ENCODE measurements at places on chromosomes 11 and 22.
A peak's percentile ranks its signal among the peaks of the same experiment; 100 is the strongest.

- DNase-seq = no peak
Observed at GRCh38 chr11:8706673-8707432, 24.3 kb downstream of the RPL27A start.

DNA sequence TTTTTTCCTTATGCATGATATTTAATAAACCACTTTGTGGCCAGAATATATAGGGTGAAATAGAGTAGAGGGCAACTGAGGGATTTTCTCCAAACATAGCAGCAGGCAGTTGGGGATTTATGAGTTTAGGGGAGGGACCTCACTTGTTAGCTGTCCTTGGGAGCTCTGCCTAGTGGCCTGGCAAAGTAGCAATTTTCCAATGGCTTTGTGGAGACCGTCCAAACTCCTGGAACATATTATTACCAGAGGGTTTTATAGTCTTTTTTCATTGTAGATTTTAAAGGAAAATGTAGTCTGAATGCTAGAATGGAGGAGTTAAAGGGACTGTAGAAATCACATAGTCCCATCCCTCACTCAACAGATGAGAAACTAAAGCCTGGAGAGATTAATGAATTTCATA, 32.3 kb downstream of the AMOTL1 start:
- no peak for DNase-seq

GRCh38 chr11:46116007-46116711, 5.1 kb downstream of the PHF21A start:
- no peak for DNase-seq

GRCh38 chr11:71116693-71117040, 135.7 kb downstream of the SHANK2 start:
- DNase-seq = no peak

DNA sequence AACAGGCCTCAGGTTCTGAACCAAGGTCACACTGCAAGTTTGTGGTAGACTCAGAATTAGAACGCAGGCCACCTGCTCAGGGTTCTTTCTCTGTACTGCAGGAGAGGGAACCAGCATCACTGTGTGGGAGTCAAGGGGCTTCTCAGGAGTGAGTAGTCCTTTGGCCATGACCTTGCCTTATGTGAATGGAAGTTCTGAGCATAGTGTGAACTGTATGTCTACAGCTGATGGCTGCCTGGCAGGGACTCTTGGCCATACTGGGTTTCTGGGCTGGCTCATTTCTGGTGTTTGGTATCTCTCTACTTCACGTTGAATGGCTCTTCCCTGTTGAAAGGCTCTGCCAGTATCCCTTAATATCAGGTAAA, 40.1 kb upstream of the TUB start:
- DNase-seq = no peak

- DNase-seq = no peak
Observed at GRCh38 chr22:22039286-22040074, 56.9 kb upstream of the TOP3B start.

GRCh38 chr22:35634943-35635540, 13.2 kb upstream of the APOL6 start:
- no peak for DNase-seq

GRCh38 chr11:2533587-2534133, 88.9 kb downstream of the KCNQ1 start:
- no peak for DNase-seq

DNA sequence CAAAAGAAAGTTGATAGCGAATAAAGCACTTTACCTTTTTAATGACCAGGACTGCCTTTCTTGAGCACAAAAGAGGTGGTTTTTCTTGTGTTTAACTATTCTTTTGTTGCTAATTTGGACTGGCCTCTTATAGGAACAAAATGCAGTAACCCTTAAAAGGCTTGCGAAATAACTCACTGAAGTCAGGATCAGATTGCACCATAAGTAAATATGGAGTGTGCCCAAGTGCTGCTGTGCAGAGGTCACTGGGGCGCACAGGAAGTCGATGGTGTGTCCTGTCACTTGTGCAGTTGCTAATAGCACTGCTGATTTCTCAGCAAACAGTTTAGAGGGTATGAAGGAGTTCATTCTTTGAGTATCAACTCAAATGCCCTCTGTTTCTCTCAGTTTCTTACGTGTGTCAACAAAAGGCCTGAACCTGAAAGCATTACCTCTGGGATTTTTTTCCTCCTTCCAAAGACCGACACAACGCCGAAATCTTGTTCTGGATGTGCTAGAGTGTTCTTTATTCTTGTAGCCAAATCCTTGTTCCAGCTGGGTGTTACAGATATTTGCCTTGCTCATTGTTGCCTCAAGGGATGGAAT, 71.3 kb downstream of the ATXN10 start:
- DNase-seq = no peak

GRCh38 chr11:68867066-68867465, 25.4 kb upstream of the CPT1A start:
- DNase-seq = no peak

DNA sequence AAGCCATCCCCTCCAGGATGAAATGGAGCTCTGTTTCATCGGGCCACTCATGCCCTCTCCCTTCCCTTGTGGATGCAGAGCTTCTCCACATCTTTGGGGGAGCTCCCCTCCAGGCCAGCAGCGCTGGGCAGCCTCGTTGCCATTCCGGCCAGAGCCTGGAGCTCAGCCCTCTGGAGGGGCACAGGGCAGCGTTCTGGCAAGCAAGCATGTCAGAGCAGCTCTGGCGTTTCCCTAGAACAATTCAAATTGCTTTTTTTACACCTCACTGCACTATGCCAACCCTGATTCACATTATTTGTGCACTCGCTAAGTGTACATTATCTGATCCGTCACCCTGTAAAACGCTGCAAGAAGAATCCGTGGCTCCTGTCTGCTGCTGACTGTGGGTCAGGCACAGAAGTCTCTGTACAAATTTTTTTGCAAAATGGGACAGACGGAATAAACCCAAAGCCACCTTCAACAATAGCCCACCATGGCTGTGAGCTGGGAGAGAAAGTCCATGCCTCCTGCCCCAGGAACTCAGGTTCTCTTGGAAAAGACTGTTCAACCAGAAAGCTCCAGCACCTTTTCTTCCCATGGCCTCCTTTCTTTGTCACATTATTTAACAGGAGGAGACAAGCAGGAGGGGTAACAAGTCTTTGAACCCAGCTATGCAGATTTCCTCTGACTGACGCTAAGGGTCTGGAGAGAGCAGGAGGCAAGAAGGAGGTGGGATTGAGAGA, 139.5 kb upstream of the CADM1 start:
- no peak for DNase-seq

GRCh38 chr11:132471466-132471865, 1060.8 kb downstream of the OPCML start:
- no peak for DNase-seq

- DNase-seq = no peak
Observed at GRCh38 chr11:111734954-111735261, 31.3 kb downstream of the PPP2R1B start.

DNA sequence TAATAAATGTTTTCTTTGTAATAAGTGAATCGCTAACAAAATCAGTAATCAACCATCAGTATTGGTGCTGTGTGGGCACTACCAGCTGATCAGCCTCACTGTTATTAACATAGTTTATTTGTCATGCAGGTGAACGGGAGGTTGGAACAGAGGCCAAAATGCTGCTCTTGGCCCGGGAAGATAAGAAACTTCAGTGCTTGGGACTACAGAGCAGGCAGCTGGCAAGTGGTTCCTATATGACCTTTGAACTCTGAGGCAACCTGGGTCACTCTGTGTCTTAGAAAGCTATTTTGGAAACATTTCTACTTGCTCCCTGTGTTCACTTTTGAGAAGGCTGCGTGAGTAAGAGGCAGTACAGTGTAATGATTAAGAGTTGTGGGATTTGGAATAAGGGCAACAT, 36.5 kb upstream of the DNAJB13 start:
- no peak for DNase-seq

GRCh38 chr11:67731583-67731982, 57.2 kb upstream of the ALDH3B2 start:
- DNase-seq = no peak

DNA sequence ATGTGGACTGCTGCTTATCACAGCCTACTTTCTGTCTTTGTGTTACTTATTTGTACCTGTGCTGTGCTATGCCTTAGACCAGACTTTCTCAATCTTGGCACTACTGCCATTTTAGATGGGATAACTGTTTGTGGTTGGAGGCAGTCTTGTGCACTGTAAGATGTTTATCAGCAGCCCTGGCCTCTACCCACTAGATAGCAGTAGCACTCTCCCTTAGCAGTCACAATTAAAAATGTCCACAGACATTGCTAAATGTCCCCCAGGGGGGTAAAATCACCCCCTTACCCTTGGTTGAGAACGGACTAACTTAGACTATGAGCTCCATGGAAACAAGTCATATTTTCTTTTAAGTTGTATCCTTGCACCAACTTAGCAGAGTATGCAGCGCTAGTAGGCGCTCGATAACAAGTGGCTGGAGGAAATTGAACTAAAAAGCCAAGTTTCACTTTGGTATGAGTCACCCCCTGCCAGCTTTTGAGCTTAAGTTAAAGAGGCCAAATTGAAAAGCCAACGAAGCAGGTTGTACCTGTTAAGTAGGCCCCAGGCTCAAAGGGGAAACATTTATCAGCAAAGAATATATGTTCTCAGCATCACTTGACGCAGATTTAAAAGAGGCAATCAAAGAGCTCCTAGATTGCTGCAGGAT, 304.8 kb upstream of the SORL1-AS1 start:
- no peak for DNase-seq

DNA sequence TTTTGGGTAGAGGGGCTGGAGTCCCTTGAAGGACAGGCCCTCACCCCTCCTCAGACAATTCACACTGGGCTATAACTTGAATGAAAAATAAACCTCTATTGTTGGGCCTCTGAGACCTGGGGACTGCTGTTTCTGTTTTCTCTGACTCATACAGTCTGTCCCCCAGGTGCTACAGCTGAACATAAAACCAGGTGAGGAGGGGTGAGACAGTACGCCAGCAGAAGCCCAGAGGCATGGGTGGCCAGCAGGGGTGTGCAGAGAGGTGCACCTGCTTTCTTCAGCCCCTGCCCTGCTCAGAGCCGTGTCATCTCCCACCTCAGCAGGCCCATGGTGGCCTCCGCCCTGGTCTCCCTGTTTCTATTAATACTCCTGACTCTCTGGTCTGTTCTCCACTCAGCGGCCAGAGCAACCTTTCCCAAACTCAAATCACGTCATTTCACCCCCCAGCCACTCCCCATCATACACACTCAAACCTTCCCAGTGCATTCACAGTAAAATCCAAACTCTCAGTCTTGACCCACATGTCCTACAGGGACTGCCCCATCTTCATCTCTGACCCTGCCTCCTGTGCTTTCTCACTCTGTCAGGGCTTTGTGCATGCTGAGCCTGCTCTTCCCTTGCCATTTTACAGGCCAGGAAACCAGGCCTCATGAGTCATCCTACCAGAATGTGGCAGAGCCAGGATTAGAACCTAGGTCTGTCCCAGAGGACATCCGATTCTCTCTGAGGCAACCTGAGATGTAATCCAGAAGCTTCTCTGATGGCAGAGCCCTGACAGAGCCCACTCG, 5.4 kb upstream of the IL2RB start:
- DNase-seq = no peak

- no peak for DNase-seq
Observed at GRCh38 chr11:130472434-130472961, 24.1 kb downstream of the ADAMTS15 start.

GRCh38 chr11:73210916-73211667, 7.0 kb upstream of the P2RY2 start:
- DNase-seq = no peak

- DNase-seq = no peak
Observed at GRCh38 chr11:65654375-65655349, 8.1 kb downstream of the RELA start.

DNA sequence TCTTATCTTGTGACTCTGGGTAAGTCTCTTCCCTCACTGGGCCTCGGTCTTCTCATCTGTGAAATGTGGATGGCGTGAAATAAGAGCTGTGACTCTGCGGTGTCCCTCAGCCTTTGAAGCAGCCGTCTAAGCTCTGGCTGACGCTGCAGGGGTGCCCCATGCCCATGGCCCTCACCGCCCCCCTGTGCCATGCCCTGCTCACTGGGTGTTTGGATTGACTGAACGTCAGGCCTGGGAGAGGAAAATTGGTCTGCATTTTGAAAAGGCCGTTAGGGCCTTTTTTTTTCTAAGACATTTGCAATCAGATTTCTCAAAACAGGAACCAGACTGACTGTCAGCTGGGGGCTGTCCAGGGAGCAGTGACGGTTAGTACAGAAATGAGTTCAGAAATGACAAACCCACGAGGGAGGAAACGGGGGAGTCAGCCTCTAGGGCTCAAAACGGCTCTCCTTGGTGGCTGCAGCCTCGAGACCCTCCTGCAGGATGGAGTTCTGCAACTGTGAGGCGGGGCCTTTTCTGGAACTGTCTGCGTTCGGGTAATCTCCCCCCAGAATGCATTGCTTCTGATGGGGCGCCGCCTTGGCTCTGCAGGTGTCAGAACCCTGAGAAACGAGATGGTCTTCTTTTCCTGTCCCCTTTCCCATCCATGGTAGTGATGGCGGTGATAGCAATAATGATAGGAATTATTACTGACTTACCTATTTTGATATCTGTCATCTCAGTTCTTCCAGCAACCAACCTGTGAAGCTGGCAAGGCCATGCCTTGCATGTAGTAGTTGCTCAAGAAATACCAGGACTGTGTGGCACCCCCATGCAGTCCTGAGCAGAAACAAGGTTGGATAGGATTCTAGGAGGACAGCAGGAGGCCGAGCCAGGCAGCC, 2.0 kb downstream of the GRK2 start:
- DNase-seq = peak; percentile 59

DNA sequence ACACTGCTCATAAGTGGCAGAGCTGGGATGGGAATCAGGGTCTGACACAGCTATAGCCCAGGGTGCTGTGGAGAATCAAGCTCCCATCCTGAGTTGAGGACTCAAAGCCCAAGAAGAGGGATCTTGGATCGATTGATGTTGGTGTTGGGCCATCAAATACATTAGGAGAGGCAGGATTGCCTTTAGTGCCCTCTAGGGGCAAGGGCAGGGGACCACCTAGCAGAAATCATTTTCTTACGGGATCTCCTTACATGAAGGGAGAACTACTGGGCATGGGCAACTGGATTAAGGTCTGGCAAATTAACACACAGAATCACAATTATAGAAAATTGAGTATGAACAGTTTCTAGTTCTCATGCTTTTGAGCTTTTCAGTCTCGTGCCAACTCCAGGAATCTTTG, 24.9 kb upstream of the EMSY start:
- DNase-seq = no peak

DNA sequence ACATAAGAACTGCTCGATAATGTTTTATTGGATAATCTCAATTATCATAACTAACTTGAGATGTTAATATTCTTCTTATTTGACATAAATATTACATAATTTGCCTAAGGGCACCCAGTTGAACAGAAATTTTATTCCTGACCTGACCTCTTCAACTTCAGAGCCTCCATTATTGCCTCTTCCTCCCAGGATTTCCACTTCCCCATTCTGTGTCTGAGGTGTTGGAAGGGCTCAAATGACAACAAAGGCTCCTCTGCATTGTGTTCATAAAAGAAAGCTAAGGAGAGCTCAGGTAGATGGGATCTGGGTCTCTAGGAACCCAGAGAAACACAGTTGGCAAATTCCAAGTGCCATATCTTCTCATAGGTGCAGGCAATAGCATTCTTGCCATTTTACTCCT, 61.2 kb upstream of the ARHGAP20 start:
- DNase-seq = no peak

GRCh38 chr22:42272431-42272999, 2.1 kb upstream of the TCF20 start:
- DNase-seq = no peak

GRCh38 chr11:93659841-93660240, 1.6 kb upstream of the CEP295 start:
- DNase-seq = no peak
